ENCODE measurements at places on chromosomes 7 and 10. TPM values are rescaled to one million over a fixed set of nuclear protein-coding genes. Genes with fewer than 3 reads are reported as not detected.

The GTPBP10 gene
- 11.0 TPM for total RNA-seq

The PLAC9 gene
- total RNA-seq: 61.4 TPM

- DNase-seq: no peak
These were observed 150.3 kb downstream of the RNF216 start for GRCh38 chr7:5631152-5631551.

DNA sequence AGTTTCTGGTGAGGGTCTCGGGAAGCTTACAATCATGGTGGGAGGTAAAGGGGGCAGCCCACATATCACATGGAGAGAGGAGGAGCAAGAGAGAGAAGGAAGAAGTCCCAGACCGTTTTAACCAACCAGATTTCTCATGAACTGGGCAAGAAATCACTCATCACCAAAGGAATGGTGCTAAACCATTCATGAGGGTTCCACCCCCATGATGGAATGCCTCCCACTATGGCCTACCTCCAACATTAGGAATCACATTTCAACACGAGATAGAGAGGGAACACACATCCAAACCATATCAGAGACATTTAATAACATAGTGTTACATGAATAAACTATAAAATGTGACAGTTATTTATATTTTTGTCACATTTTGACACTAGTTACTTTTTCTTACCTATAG, 214.8 kb upstream of the MAGI2 start:
- DNase-seq: no peak

DNA sequence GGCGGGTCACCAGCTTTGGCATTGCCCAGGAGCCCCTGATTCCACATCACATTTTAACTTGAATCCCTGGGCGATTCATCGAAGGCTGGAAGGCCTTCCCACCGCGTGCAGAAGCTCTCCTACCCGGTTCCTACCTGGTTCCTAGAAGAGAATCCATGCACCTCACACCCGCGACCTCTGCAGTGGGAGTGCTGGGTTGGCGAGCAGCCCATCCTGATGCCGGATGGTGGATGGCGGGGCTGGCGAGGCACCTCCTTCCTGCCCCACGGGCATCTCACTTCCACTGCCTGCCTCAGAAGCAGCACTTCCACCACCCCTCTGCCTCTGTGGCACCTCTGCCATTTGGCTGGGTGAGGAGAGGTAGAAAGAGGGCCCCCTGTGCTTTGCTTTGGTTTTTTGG, 32.0 kb downstream of the NUB1 start:
- no peak for DNase-seq

GRCh38 chr7:17185690-17186070, 112.8 kb upstream of the AHR start:
- DNase-seq: no peak

DNA sequence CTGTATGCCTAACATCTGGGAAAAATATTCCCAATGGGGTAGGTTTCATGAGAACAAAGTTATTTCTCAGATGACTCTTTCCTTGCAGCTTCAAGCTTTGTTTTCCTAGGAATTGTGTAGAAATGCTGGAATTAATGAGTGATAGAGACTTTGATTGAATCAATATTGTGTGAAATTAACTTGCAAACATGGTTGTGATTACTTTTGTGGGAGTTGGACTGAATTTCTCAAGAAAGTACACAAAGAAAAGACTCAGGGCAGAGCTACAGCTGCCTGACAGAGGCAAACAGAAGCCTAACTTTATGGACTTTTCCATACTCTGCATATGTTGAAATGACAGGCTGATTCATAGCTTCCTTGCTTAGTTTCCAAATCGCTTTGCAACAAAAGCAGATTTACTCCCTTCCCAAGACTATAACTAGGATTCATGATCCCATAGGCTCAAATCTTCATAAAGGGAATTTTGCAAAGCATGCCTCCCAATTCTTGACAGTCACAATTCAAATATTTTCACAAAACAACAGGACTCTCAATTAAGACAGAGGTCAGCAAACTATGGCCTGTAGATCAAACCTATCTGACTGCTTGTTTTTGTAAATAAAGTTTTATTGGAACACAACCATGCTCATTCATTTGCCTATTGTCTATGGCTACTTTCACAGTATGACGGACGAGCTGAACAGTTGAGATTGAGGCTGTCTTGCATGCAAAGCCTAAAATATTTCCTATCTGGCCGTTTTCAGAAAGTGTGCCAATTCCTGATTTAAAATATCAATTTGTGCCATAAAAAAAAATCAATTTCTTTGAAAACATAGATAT, 27.6 kb downstream of the NRP1 start:
- no peak for DNase-seq

DNA sequence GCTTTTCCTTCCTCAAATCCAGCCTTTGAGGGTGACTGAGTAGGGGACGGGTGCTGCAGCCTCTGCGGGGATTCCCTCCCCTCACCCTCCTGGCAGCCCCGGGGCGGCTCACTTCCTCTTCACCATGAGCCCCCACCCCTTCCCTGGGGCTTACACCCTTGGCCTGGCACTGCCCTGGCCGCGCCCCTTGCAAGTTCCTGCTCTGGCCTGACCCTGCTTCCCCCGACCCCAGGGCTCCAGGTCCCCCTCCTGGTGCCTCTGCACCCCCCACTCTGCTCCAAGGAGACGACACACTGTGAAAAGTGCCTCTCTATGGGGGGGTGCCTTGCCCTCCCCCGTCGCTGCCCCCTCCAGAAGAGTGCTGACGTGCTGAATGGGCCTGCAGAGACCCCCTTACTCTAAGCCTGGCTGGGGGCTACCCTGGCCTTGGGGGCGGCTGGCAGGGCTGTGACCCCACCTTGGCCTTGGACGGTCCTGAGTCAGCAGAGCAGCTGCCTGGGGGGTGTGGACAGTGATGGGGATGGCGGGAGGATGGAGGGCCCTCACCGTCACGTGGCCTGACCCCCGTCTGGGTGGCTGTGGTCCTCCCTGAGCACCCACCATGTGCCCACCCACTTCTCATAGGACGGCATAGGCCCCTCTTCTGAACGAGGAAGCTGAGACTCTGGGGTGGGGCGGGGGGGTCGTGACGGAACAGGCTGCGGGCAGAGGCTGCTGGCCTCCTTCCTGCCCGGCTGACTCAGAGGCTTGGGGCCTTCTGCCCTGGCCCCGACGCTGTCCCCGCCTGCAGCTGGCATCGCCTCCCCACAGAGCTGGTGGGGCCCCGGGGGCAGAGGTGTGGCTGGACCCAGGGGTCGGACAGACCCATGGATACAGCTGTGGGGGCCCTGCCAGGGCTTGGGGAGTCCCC, 9.8 kb downstream of the LFNG start:
- no peak for DNase-seq
